ENCODE measurements at places on chromosomes 2 and 18.

DNA sequence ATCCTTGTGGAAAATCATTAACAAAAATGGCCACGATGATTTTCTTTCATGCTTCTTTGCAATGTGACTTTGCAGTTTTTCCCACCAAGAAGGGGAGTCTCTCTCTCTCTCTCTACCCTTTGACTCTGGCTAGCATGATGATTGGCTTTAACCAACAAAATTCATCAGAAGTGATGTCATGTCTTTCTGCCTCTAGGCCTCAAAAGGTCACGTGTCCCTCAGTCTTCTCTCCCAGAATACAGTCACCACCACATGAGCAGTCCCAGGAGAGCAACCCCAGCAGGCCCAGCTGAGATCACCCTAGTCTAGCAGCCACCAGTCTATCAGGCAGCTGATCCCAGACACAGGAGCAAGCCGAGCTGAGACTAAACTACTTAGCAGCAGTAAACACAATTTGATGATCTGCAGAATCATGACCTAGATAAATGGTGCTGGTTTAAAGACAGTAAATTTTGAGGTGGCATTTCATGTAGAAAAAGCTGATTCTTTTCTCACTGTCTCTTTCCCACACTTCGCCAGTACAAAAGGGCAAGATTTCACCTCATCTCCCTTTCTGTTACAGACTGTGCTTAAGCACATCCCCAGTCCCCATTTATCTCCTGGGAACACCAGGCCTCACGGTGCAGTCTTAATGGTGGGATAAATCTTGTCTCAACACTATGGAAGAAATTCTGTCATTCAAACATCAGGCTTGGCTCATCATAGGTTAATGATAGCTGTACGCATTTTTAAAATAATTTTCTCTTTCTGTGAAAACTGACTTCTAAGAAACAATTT, 132.7 kb downstream of the SCG2 start:
- DNase-seq = no peak

- DNase-seq = no peak
These were observed 109.6 kb downstream of the TAF4B start for GRCh38 chr18:26335571-26336487.

GRCh38 chr2:235300368-235301201, 193.3 kb upstream of the AGAP1 start:
- no peak for DNase-seq

- DNase-seq = no peak
These were observed 209.7 kb downstream of the ERBB4 start for GRCh38 chr2:212328712-212329496.

GRCh38 chr2:74441690-74442482, at the start of gene RTKN:
TSS of gene RTKN (minus strand) at chr2:74441937. CDS start at chr2:74441816, 121 bp downstream.
- DNase-seq = no peak

DNA sequence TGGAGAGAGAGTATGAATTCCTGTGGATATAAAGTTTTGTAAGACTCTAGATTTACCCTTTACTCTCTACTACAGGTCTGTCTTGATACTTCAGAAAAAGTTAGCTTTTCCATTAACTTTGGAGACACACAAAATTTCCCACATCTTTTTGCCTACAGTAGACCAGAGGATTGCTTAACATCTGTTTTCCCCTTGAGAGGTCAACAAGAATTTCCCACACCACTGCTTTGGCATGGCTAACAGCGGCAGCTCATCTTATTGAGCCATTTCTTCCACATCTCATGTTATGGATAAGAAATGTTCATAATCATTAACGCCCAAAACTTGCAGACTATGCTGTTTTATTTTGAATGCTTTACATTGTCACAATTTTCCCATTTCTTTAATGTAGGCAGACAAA, 273.6 kb upstream of the RGPD4 start:
- no peak for DNase-seq

DNA sequence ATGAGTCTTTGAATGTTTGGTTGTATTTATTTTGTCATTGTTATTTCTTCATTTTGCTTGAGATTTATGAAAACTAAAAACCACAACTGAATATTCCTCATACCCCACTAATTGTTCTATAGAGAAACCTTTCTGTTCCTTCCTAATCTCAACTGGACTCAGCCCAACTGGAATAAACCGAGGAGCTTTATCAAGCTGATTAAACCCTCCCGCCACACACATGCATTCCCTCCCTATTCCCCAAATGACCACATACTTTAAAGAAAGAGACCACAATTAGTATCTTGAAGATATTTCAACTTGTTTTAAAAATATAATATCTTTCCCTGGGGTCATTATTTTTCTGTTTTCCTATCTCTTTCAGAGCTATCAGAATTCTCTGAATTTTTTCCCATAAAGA, 107.5 kb downstream of the OSR1 start:
- no peak for DNase-seq

DNA sequence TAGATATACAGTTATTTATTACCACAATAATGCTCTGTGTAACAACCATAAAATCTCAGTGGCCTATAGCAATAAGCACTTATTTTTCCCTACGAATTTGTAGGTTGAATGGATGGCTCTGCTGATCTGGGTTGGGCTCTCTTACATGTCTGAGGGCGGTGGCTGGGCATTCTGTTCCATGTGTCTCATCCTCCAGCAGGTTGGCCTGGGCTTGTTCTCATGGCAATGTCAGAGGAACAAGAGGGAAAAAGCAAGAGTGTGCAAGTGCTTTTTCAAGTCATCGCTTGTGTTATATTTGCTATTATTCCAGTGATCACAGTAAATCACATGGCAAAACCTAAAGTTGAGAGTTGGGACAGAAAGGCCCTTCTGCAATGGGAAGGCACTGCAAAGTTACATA, 30.4 kb upstream of the MYO3B start:
- no peak for DNase-seq

DNA sequence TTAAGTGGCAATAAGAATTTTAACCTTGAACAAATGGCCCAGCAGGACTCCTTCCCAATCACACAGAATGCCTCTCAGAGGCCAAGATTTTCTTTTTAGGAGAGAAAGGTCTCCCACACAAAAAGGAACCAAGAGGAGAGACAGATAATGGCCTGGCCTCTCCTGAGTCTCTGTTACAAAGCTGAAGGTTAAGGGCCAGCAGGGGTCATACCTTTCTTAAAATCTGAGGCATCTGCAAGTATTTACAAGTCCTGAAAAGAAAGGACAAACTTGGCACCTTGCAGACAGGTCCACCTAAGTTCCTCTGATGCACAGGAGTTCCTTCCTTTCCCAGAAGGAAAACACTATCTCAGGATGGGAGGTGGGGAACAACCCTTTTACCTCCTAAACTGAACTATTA, 142.3 kb downstream of the TMEM163 start:
- DNase-seq = no peak

DNA sequence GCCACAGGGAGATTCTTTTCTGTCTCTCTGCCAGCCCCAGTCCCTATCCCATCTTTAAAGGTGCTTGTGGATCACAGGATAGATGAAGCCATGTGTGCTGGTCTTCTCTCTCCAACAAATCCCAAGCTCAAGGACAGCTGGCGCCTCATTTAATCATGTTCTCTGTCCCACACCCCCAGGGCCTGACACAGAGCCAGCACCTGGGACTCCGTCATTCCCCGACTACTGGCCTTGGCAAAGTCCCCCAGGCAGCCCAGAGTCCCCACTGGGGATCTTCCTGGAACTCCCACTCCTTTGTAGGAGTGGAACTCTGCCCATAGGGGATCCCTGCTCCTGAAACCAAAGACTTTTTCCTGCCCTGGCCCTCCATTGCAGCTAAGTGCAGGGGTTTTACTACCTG, 60.8 kb downstream of the MTHFD2 start:
- no peak for DNase-seq

DNA sequence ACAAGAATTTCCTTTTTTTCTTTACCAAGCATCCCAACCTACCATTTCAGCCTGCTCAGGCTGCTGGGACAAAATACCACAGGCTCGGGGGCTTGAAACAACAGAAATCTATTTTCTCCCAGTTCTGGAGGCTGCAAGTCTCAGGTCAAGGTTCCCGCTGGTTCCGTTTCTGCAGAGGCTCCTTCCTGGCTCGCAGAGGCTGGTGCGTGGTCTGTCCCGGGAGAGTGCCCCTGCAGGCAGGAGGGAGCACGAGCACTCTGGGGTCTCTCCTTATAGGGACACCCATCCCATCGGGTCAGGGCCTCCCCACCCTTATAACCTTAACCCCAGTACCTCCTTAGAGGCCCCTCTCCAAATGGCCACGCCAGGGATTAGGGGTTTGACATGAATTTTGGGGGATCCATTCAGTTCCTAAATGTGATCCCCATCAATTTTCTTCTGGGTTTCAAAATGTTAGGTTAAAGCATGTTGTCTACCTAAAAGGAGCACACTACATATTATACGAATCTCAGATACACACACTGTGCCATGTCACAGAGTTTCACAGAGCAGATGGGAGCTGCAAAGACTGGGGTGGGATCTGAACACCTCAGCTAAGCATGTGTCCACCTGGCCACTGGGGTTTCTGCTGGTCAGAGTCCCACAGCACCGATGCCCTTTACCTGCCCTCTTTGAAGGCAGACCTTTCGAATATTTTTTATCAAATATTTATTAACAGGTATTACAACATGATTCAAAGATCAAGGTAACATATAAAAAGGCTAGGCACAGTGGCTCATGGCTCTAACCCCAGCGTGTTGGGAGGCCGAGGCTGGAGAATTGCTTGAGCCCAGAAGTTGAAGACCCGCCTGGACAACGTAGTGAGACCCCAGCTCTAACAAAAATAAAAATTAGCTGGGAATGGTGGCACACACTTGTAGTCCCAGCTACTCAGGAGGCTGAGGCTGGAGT, 17.6 kb upstream of the ADI1 start:
- no peak for DNase-seq

- no peak for DNase-seq
These were observed 247.3 kb upstream of the SP5 start for GRCh38 chr2:170467568-170468422.

GRCh38 chr18:8928847-8929780, 173.4 kb upstream of the NDUFV2 start:
- no peak for DNase-seq

DNA sequence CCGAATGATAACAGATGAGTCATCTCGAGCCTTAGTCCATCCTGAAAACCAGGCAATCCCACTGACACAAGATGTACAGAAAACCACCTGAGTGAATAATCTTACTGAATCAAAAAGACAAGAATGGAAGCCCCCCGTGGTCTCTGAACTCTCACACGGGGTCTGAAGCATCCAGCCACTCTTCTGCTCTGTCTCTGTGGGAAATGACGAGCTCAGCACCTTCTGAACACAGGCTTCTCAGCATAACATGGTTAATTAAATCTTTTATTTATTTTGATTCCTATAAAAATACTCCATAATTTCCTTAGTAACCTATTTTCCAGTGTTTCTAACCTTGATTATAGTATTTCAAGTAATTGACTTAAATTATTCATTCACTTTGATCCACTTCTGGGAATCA, 203.7 kb downstream of the TMEM163 start:
- no peak for DNase-seq

DNA sequence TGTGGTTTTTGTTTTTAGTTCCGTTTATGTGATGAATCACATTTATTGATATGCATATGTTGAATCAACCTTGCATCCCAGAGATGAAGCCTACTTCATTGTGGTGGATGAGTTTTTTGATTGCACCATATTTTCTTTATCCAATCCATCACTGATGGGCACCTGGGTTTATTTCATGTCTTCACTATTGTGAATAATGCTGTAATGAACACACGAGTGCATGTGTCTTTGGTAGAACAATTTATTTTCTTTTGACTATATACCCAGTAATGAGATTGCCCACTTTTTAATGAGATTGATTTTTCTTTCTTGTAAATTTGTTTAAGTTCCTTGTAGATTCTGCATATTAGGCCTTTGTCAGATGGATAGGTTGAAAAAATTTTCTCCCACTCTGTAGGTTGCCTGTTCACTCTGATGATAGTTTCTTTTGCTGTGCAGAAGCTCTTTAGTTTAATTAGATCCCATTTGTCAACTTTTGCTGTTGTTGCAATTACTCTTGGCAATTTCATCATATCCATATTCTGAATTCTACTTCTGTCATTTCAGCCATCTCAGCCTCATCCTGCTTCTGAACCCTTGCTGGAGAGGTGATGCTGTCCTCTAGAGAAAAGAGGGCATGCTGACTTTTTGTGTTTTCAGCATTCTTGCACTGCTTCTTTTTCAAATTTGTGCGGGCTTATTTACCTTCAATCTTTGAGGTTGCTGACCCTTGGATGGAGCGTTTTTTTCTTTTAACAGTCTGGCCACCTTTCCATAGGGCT, 96.2 kb upstream of the CTAGE1 start:
- no peak for DNase-seq

DNA sequence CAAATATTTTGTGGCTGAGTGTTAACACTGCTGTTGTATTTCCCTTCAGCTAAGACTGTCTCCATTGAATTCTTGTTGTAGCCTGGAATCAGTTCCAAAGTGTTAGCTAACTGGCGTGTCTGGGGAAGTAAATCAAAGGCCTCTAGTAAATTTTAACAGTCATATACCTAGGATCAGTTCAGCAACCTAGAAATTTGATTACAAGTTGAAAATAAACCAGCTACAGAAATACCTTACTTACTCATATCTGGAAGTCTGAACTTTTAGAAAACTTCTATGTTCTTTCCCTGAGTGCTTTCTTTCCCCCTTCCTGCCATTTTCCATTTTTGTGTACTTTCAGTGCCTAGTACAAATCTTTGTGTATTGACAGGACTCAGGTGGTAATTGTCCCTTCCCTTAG, 396.7 kb upstream of the DCC start:
- no peak for DNase-seq

- no peak for DNase-seq
These were observed 547.0 kb upstream of the ACVR2A start for GRCh38 chr2:147297820-147298219.

GRCh38 chr2:2735041-2735440, 404.0 kb upstream of the MYT1L start:
- no peak for DNase-seq

DNA sequence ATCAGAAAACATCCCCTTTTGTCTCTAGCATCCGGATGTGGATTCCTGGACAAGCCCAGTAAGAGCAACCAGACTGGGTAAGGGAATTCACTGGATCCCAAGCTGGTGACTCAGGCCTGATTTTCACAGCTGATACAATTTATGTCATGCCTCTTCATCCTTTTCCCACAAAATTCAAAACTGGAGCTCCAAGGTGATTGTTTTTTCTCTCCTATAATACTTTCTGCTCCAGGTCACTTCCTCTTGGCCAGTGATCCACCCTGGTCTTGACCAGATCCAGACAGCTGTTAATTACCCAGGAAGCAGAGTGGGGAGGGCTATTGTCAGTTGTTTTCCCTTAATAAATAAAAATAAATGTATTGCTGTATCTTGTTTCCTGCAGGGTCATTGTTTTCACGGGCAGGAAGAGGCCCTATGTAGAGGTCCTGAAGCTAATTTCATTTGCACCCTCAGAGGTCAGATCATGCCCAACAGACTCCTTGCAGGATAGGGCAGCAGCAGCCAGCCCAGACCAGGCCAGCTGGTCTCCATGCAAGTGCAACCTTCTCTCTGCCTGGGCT, 57.6 kb downstream of the EVA1A start:
- no peak for DNase-seq

Data from activated T-helper 9 cell treated with anti-CD3 and anti-CD28 coated beads, Interleukin-2, amount 50 U/mL, for 16 hours (primary cell).